ENCODE measurements at places on chromosomes 3 and 15. TPM values are rescaled to one million over a fixed set of nuclear protein-coding genes. Genes with fewer than 3 reads are reported as not detected.

GRCh38 chr3:194376241-194376560 lies 6.7 kb upstream of the LRRC15 start:
- DNase-seq: no peak

DNA sequence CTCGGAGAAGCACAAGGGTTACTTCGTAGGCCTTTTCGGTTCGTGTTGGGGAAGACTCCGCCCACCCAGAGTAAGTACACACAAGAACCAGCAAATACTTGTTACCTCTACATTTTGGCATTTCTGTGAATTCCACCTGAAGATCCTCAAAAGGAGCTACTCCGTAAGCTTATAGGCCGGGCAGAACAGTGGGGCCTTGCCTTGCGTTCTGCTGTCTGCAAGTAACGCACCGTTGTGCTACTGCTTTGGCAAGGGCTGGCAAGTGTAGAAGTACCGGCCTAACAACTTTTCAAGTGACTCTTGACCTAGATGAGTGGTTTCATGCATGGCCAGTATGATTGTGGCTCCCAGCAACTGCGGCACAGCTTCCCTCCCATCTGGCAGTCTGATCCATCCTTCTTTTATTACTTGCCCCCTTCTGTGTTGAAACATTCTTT lies 6.4 kb upstream of the DNAAF4 start:
- no peak for DNase-seq

- DNase-seq: no peak
These were observed 9.4 kb downstream of the ESYT3 start for GRCh38 chr3:138443521-138444503.

GRCh38 chr3:177041021-177041729 lies 156.1 kb downstream of the TBL1XR1 start:
- DNase-seq: no peak

DNA sequence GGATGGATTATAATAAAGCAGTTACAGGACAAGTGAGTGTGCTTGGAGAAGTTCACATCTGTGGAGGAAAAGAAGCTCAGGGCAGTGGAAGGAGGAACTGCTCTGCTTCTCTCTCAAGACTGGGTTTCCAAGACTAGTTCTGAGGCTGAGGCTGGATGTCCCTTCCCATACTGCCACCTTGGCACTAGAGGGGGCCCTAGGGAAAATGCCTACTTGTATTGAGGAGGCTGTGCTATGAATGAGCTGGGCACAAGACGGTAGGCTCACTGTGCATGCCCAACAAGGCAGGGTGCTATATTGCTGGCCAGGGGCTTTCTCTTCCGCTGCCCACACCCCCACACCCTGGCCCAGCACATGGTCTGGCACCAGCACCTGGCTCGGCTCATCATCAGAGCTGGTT lies 65.2 kb downstream of the SLCO2A1 start:
- DNase-seq: no peak

DNA sequence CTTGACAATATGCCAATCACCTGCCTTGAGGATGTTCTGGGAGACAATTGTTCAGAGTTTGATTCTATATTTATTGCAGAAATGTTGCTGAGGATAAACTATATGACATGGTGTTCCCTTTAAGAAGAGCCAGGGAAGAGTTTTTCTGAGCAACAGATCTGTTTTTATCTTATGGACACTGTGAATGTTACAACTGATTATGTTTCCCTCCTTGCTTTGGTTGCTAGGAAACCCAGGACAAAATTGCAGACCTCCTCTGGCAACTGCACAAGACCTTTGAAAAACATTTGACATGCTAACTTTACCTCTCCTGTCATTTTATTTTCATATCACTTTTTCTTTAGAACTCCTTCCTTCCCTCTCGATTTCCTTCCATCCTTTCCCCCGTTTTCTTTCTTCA lies 8.2 kb upstream of the TM6SF1 start:
- DNase-seq: no peak

GRCh38 chr15:62938825-62939224 lies 103.7 kb upstream of the TPM1 start:
- DNase-seq: no peak

GRCh38 chr3:55014081-55014480 lies 86.2 kb upstream of the LRTM1 start:
- DNase-seq: no peak

DNA sequence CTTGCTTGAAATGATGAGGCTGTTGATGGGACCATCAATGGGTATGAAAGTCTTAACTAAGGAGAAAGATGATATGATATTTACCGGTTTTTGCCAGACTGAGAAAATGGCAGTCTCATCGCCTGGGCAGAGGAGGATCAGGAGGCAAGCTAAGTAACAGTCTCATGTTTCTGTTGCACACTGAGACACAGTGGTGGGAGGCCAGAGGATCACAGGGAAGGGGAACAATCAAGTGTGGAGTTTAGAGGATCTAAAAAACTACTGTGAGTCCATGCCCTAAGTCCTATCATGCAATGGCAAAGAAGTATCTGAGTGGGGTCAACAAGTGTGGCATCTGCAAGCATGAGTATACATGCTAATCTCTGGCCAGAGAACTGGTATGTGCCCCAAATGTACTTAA lies 62.2 kb downstream of the SUMF1 start:
- no peak for DNase-seq

DNA sequence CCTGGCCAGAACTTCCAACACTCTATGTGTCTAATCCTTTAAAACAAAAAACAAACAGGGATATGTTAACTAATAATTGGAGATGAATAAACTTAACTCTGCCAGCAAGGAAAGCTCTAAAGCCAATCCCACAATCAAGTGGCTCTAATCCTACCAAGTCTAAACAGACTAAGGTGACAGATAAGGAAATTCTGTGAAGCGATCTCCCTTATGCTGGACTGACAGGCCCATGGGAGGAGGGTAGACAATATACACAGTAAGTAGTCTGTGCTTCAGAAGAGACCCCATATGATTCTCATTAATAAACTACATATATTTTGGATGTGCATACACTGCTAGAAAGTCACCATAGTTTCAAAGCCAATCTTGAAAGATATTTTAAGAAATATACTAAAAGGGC lies 10.1 kb downstream of the VPS13C start:
- no peak for DNase-seq

GRCh38 chr3:27758083-27758482 lies 36.0 kb upstream of the EOMES start:
- DNase-seq: no peak

DNA sequence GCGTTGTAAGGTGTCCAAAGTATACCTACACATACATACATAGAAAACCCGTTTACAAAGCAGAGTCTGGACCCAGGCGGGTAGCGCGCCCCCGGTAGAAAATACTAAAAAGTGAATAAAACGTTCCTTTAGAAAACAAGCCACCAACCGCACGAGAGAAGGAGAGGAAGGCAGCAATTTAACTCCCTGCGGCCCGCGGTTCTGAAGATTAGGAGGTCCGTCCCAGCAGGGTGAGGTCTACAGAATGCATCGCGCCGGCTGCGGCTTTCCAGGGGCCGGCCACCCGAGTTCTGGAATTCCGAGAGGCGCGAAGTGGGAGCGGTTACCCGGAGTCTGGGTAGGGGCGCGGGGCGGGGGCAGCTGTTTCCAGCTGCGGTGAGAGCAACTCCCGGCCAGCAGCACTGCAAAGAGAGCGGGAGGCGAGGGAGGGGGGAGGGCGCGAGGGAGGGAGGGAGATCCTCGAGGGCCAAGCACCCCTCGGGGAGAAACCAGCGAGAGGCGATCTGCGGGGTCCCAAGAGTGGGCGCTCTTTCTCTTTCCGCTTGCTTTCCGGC lies 318.6 kb downstream of the FGF12 start:
- no peak for DNase-seq

- DNase-seq: no peak
These were observed 1297.9 kb downstream of the ROBO2 start for GRCh38 chr3:78337801-78338211.

GRCh38 chr3:100041328-100041749 lies 73.0 kb downstream of the FILIP1L start:
- DNase-seq: no peak

DNA sequence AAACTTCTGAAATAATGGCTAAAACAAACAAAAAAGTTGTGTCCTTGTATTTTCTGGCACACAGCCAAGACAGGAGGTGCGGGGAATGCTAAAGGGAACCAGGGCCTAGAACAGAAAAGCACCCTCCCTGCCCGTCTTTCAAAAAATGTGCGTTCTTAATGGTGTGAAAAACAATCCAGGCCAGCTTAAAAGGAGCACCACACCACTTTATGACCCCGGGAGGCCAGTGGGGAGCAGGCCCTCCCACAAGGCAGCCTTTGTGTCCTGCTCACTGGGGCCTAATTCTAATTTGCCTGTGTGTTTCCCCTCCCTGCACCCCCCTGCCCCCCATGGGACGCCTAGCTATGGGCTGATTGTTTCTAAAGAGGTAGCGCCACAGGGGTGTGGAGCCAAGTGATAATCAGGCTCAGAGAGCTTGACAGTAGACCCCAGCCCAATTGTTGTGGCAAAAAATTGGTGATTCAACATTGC lies 181.4 kb downstream of the GREM1 start:
- DNase-seq: no peak

DNA sequence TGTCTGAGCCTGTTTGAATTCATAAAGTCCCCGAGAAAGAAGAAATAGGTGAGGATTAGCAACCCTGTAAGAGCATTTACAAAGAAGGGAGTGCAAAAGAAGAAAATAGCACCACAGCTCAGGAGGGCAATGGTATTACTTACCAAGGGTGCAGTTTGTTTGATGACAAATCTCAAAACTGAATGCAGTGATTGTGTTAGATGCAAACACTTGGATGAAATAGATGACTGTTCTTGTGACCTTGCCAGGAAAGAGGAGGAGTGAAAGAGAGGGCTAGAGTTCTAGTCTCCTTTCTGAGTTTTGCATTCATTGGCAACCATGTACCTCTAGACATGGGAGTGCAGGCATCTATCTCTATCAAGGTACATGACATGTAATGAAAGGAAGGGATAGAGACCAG lies 1030.8 kb upstream of the CFAP20DC start:
- peak; percentile 25 for DNase-seq

DNA sequence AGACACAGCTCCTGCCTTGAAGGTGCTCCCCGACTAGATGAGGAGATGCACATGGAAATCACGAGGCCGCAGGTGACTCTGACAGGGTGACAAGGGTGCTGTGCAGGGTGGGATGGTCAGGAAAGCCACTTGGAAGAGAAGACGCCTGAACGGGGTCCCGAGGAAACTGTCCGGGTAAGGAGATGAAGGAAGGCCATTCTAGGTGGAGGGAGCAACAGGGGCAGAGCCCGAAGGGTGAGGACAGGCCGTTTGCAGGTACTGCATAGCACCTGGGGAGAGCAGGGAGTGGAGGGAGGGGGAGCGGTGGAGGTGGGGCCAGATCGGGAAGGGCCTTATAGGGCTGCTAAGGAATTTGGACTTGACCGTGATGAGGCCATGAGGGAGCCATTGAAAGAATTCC lies 105.6 kb upstream of the DLG1 start:
- no peak for DNase-seq

- no peak for DNase-seq
These were observed 8.7 kb upstream of the YEATS2 start for GRCh38 chr3:183688874-183689273.

- no peak for DNase-seq
These were observed 5.7 kb downstream of the VGLL4 start for GRCh38 chr3:11637901-11638458.

- no peak for DNase-seq
These were observed 9.7 kb upstream of the RNU6-1 start for GRCh38 chr15:67849538-67849937.

DNA sequence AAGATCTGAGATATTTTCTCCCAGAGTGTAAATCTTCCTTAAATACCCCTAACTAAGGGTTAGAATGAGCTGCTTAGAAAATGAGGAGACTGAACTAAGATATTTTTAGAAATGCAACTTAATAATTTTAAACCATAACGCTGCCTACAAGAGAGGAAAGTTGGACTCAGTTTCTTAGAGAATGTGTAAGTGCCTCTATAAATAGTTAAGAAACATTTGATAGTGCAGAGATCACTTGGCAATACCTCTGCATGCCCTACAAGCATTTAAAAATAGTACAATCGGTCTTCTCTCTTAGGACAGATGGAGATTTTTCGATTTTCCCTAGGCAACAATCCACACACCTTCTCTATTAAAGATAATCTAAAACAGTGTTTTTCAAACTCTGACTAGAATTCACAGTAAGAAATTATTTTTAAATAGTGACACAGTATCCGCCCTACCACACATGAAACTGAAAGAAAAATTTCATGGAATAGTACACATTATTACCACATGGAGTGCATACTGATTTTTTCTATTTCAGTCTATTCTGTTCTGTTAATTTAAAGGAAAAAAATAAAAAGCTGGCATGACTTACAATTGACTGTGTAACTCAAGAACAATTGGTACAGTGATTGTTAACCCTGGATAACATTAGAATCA lies 83.2 kb downstream of the GADL1 start:
- no peak for DNase-seq

DNA sequence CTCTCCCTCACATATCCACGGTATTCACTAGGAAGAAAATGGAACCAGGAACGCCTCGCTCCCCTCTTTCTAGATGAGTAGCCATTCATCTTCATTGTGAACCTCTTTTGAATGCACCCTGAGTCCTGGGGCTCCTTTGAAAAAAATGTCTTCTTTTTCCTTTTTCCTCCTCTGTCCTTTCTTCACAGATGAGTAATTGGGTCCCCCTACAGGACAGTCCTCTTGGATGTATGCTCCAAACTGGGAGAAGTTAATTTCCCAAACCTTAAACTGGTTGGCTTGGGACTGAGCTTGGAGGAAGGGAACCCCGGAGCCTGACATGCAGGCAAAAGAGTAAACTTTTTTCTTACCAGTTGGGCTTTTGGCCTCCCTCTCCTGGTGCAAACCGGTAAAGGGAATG lies 108.8 kb downstream of the DPH6 start:
- DNase-seq: no peak

DNA sequence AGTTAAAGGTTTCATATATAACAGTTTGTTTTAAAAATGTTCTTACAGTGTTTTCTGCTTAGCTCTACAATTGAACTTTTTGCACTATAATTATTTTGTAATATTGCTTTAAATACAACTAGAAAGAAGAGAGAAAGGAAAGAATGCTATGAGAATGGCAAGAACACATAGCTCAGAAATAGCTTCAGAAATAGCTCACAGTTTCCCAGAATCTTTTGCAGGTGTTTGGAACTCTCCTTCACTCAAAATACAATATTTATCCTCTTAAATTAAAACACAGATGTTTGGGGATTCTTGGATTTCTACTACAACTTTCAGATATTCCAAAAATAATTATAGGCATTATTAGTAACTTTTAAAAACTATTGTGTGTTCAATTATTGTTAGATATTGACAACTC lies 658.0 kb upstream of the DPPA4 start:
- no peak for DNase-seq

- DNase-seq: no peak
These were observed 12.7 kb upstream of the SCN10A start for GRCh38 chr3:38828681-38829080.

GRCh38 chr3:50418850-50419249 lies 59.5 kb upstream of the TMEM115 start:
- DNase-seq: no peak

The HYKK gene
- total RNA-seq: 3.7 TPM

The SNTN gene
- not detected for total RNA-seq

The PIF1 gene
- 66.1 TPM for total RNA-seq

The ALDH1A3 gene
- not detected for total RNA-seq

The PAK2 gene
- 88.6 TPM for total RNA-seq

The ANKRD34C gene
- total RNA-seq: not detected

Data from activated CD4-positive, alpha-beta T cell treated with anti-CD3 and anti-CD28 coated beads, Interleukin-2, amount 10 ng/mL, durations not matched to agents 7 days and 5 days (primary cell).